ENCODE measurements at places on chromosomes 11 and 22.

DNA sequence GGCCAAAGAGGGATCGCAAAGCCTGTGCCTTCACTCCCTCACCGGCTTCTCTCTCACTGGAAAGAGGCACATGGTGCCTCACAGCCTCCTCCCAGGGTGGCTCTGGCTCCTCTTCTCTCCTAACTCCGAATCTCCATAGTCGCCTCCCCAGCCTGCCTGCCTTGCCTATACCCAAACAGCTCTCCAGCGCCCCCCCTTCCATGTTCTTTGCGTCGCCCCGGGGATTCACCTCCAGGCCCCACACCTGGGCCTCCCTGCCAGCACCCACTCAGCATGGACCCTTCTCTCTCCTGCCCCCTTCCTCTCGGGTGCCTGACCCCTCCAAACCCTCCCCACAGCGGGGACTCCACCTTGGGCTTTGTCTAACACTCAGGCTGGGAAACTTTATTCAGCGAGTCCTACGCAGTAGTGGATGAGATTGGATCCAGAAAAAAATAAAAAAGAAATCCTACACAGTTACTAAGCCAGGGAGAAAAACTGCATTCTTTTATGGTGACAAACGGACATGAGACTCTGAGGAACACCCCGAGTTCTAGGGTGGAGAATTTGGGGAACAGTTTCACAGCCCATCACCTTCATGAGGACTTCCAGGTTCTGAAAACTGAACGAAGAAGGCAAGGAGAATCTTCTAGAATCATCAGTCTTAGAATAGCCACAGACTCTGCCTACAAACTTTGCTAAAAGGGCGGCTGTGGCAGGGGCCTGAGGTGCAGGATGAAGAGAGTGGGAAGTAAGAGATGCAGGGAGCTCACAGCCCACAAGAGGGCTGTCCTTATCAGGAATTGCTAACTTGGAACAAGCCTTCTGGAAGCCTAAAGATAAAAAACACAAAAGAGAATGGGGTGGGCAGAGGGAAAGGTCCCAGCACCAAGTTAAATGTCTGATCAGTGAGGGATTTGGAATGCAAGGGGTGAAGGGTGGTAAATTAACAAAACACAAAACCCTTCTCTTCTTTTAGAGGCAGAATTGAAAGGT is 5.3 kb downstream of the PPM1F start:
- no peak overlapping the region for H3K27ac ChIP-seq
- H3K4me1 ChIP-seq: peaks cover 4% of the 10 kb centered on the region
- H3K4me3 ChIP-seq: no peak overlapping the region
- H3K27me3 ChIP-seq: no peaks in the 10 kb centered on the region
- DNase-seq: peak; percentile 83

DNA sequence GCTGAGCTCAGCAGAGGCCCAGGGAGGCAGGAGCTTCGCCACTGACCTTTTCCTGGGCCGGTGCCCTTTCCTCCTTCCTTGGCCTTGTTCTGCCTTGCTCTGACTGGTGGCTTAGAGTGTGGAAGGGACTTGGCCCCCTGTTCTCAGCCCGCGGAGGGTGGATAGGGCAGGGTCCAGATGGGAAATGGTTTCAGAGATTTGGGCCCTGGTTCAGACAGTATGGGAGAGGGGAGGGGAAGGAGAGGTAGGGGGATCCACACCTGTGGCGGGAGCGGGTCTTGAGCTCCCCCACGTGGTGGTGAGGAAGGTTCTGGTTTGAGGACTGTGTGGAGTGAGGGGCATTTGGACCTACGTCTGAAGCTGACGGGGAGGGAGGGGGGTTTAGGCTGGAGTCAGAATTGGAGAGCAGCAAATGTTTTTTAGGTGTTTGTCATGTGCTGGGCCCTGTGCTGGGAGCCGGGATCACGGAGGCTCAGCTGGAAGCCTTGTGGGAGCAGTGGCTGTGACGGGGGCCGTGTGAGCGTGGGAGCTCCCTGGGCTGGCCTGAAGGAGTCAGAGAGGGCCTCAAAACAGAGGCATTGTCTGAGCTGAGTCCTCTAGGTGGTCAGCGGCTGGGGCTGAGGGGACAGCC is 27.2 kb downstream of the SHANK3 start:
- H3K36me3 ChIP-seq: no peaks in the 10 kb centered on the region
- peak; percentile 69 for DNase-seq
- H3K4me3 ChIP-seq: no peak overlapping the region
- no peaks in the 10 kb centered on the region for H3K4me1 ChIP-seq
- H3K27me3 ChIP-seq: peaks cover 4% of the 10 kb centered on the region

GRCh38 chr11:75073459-75074190 is 23.1 kb downstream of the OR2AT4 start:
- no peak overlapping the region for H3K27ac ChIP-seq
- H3K4me1 ChIP-seq: no peaks in the 10 kb centered on the region
- no peak overlapping the region for H3K4me3 ChIP-seq

DNA sequence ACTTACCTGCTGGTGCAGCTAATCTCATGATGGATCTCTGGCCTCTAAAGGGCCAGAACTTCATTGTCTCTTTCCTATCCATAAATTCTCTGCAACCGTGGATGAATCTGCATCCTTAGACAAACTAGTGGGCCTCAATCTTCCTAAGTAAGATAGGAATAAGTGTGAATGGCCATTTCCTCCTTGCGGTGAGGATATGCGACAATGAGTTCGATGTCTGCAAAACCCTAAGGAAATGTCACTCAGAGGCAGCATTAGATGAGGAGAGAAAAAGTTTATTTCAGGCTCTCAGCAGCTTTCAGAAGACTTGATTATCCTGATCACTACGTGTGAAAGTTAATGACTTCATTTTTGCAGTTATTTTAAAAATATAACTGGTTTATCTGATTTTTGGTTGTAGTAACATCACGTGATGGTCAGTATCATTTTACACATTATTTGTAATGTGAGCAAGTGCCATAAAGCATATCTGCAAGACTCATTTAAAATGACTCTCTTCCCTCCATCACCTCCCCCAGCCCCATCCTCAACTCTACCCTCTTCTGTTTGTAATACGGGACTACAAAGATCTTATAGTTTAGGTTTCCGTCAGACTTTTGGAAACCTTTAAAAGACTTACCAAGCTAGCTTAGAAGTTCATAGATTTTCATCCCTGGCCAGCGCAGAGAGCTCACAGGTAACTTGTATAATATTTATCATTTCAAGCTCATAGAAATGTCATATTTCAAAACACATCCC is 10.2 kb downstream of the GRAP2 start:
- no peaks in the 10 kb centered on the region for H3K36me3 ChIP-seq
- H3K4me3 ChIP-seq: no peak overlapping the region
- H3K27ac ChIP-seq: no peak overlapping the region
- H3K27me3 ChIP-seq: no peaks in the 10 kb centered on the region

DNA sequence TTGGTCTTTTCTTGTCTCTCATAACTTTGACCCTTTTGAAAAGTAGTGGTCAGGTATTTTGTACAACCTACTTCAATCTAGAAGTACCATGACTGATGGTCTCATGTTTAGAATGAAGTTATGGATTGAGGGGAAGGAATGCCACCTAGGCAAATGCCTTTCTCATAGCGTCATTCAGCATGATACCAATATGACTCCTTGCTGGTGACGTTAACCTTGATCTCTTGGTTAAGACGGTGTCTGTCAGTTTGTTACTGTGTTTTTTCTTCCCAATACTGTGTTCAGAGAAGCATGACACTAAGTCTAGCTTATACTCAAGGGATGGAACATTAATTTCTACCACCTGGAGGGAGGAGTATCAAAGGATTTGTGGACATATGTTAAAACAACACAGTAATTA is 130.9 kb downstream of the KIF18A start:
- peak; percentile 7 for DNase-seq
- H3K36me3 ChIP-seq: no peaks in the 10 kb centered on the region
- no peak overlapping the region for H3K27ac ChIP-seq
- no peaks in the 10 kb centered on the region for H3K27me3 ChIP-seq

GRCh38 chr22:40469181-40469580 is 98.8 kb downstream of the SGSM3 start:
- H3K36me3 ChIP-seq: no peaks in the 10 kb centered on the region
- H3K27ac ChIP-seq: no peak overlapping the region
- no peaks in the 10 kb centered on the region for H3K27me3 ChIP-seq
- DNase-seq: peak; percentile 42
- peaks cover 2% of the 10 kb centered on the region for H3K4me1 ChIP-seq

- no peaks in the 10 kb centered on the region for H3K36me3 ChIP-seq
- H3K4me1 ChIP-seq: no peaks in the 10 kb centered on the region
- H3K4me3 ChIP-seq: no peak overlapping the region
- H3K27ac ChIP-seq: no peak overlapping the region
- H3K27me3 ChIP-seq: no peaks in the 10 kb centered on the region
Measured at GRCh38 chr22:37739035-37739434, 42.2 kb downstream of the TRIOBP start.

GRCh38 chr11:66146074-66146473 is 76.0 kb downstream of the PACS1 start:
- no peak overlapping the region for H3K27ac ChIP-seq
- no peaks in the 10 kb centered on the region for H3K27me3 ChIP-seq
- DNase-seq: no peak

DNA sequence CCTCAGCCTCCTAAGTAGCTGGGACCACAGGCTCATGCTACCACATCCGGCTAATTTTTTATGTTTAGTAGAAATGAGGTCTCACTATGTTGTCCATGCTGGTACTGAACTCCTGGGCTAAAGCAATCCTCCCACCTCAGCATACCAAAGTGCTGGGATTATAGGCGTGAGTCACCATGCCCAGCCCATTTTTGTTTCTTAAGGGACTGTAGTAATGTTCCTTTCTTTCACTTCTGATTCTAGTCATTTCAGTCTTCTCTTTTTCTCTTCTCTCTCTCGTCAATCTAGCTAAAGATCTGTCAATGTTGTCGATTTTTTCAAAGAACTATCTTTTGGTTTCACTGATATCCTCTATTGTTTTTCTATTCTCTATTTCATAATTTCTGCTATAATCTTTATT is 111.0 kb upstream of the APOA1 start:
- H3K4me1 ChIP-seq: no peaks in the 10 kb centered on the region
- no peak overlapping the region for H3K4me3 ChIP-seq
- no peak for DNase-seq
- H3K27ac ChIP-seq: no peak overlapping the region
- H3K27me3 ChIP-seq: no peaks in the 10 kb centered on the region

GRCh38 chr11:2924821-2925675 is 4.2 kb downstream of the PHLDA2 start:
- H3K4me1 ChIP-seq: no peaks in the 10 kb centered on the region
- H3K4me3 ChIP-seq: no peak overlapping the region
- H3K27me3 ChIP-seq: peaks cover 6% of the 10 kb centered on the region
- DNase-seq: no peak
- no peaks in the 10 kb centered on the region for H3K36me3 ChIP-seq

DNA sequence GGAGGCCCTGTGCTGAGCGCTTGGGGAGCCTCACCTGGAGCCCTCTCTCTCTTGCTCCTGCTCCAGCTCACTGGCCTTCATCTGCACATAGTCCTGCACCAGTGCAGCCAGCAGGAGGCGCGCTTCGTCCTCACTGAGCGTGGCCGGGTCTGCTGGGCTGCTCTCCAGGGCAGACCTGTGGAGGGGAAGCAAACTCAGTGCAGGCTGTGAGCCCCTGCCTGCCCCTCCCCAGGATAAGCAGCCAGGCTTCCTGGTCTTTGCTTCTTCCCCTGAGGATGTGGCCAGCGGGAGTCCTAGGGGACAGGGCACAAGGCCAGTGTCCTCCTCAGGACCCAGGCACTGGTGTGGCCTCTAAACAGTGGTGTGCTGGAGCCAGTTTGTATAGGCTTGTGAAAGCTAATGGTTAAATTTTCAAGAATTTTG is 2.2 kb downstream of the CALCA start:
- no peak overlapping the region for H3K27ac ChIP-seq
- H3K4me1 ChIP-seq: peaks cover 3% of the 10 kb centered on the region
- DNase-seq: peak; percentile 83
- no peak overlapping the region for H3K4me3 ChIP-seq

DNA sequence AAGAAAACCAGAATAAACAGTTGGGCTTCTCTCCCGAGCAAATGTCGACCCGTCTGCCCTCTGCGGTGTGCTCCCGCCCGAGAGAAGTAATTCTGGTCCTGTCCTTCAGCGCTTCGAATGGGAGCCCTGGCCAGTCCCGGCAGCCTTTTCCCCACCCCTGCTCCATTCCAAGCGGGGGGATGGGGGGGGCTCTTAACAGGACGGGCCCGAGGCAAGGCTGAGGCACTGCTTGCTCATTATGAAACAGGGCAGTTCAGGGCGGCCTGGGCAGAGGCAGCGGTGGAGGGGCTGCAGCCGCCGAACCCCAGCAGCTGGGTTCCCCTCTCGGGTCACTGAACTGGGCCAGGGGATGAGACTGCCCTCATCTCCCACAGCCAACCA is 9.1 kb downstream of the BACE1-AS start:
- peak; percentile 49 for DNase-seq
- no peak overlapping the region for H3K27ac ChIP-seq
- H3K4me3 ChIP-seq: no peak overlapping the region

GRCh38 chr11:134030853-134031252 is 38.0 kb upstream of the JAM3 start:
- H3K27me3 ChIP-seq: no peaks in the 10 kb centered on the region
- H3K4me3 ChIP-seq: no peak overlapping the region
- no peak overlapping the region for H3K27ac ChIP-seq
- peaks cover 9% of the 10 kb centered on the region for H3K4me1 ChIP-seq
- peak; percentile 43 for DNase-seq
- no peaks in the 10 kb centered on the region for H3K36me3 ChIP-seq

GRCh38 chr11:86369668-86370067 is 5.0 kb upstream of the CCDC81 start:
- H3K36me3 ChIP-seq: no peaks in the 10 kb centered on the region
- no peak overlapping the region for H3K4me3 ChIP-seq
- no peak overlapping the region for H3K27ac ChIP-seq
- peaks cover 3% of the 10 kb centered on the region for H3K4me1 ChIP-seq
- H3K27me3 ChIP-seq: no peaks in the 10 kb centered on the region

DNA sequence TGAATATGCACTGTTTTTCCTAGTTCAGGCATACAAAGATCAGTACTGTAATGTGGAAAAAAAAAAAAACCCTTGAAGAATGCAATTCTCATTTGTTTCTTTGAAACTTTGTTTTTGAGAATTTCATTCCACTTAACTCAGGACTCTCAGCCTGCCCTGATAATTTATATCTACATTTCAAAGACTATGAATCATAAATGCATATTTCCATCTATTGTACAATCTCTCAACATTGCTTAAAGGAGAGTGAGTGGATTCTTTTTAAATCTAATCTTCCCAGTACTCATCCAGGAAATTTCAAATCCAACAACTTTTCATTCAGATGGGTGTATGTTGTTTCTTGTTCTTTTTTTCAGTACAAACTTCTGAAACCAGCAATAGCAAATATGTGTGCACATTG is 322.2 kb upstream of the DDI1 start:
- H3K4me3 ChIP-seq: no peak overlapping the region
- no peaks in the 10 kb centered on the region for H3K27me3 ChIP-seq
- no peaks in the 10 kb centered on the region for H3K4me1 ChIP-seq
- no peak overlapping the region for H3K27ac ChIP-seq
- H3K36me3 ChIP-seq: no peaks in the 10 kb centered on the region
- no peak for DNase-seq
